Stimulated activated CD4-positive, alpha-beta T cell treated with anti-CD3 and anti-CD28 coated beads, Interleukin-4, amount 100 ng/mL, for 24 hours (primary cell): ENCODE measurements at places on chromosomes 4 and X.

DNA sequence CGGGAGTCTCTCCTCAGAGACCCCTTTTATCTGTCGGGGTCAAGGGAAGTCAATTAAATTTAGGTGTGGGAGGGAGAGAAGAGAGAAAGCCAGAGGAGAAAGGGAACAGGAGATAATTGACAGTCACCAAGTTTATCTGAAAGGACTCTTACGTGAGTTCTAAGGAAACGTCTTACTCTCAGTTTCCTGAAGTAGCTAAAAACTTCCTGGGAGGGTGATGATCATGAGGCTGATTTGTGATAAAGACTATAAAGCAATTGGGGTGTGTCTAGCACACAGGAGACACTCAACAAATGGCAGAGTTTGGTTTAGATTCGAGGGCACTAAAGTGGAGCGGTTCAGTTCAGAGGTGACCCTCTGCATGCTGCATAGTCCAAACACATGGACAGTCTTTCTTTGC lies 254.1 kb downstream of the FBXW7 start:
- DNase-seq = no peak

- no peak for DNase-seq
Observed at GRCh38 chrX:276581-277201, 4.5 kb upstream of the PLCXD1 start.

DNA sequence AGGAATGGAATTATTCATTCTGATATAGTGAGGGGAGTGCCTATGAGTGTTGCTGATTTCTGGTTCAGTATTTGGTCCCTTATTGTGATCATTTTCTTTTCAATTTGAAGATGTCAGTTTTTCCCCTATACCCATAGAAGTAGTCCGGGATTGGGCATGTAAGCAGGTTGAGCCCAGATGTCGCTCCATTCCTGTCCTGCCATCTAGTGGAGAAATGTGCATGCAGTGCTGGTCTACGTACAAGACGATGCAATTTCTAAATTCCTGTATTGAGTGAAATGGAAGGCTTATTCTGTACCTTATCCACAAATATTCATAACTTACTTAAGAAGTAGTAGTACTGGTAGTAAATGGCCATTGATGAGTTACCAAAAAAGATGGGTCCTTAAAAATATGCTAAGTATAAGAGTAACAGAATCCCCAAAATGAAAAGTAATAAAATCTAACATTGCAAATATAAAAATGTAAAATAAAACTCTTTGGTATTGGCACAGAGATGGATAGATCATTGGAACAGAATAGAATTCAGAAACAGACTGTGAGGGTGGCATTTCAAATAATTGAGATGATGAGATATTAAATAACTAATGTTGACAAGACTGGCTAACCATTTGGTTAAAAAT lies 60.9 kb downstream of the UGT8 start:
- DNase-seq = peak; percentile 34

GRCh38 chrX:95733426-95733825 lies 951.2 kb upstream of the DIAPH2 start:
- no peak for DNase-seq

DNA sequence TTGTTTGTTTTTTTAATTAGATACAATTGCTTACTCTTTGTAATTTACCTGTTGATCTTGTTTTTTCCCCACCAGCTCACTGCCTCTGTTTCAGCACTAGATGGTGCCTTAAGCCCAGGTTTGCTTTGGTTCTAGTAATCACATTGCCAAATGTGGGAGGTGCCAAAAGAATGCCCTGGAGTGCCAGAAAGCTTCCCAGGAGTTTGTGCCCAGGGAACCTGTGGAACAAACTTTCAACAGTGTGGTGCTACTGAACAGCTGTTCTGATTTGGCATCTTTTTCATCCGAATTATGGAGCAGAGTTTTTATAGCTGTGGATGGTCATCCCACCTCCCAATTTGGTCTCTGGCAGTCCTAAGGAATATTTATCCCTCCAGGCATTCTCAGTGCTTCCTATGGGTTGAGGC lies 1000.7 kb downstream of the STIM2 start:
- DNase-seq = no peak

DNA sequence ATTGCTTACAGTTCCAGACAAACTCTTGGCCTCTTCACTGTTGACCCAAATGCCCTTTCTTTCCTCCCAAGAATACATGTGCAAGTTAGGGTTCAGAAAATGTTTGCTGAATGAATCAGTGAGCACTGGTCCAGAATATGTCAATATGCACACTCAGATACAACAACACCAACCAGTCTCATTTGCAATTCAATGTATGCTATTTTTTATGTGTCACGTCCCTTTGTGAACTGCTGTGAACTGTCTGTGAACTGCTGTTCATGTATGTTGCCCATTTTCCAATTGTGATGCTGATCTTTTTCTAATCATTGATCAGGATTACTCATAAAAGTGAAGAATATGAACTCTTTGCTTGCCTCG lies 17.8 kb downstream of the GAB3 start:
- DNase-seq = no peak

DNA sequence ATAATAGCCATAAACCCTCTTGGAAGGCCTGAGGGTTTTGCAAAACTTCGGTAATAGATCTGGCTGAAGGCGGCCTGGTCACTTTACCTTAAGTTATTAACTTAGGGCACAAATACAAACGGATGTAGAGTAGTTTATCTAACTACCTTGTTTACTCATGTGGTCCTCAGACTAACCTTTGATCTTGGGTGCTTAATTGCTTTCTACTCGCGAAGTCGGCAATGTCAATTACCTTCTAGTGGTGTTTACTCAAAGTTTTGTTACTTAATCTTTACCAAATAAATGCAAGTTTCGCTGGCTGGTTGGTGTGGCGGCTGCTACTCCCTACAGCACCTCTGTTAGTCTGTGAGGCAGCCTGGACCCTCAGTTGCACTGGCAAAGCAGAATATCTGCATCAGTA lies 8.9 kb upstream of the ZNF141 start:
- no peak for DNase-seq
